ENCODE measurements at places on chromosomes 12 and 14. TPM values are rescaled to one million over a fixed set of nuclear protein-coding genes. Genes with fewer than 3 reads are reported as not detected.

The C1R gene
- polyA plus RNA-seq: 32.4 TPM

The PTCSC3 gene
- not detected for polyA plus RNA-seq

The RD3L gene
- not detected for polyA plus RNA-seq

The TCTN2 gene
- polyA plus RNA-seq: 2.8 TPM

The KCNJ8 gene
- polyA plus RNA-seq: 7.4 TPM

The KCNA5 gene
- 1.1 TPM for polyA plus RNA-seq

The OR6C2 gene
- not detected for polyA plus RNA-seq

The ZNF385A gene
- polyA plus RNA-seq: 28.0 TPM

The TMEM30B gene
- 0.33 TPM for polyA plus RNA-seq

The GLS2 gene
- 0.08 TPM for polyA plus RNA-seq

The DNAH10 gene
- 0.38 TPM for polyA plus RNA-seq

The KIF26A gene
- 1.6 TPM for polyA plus RNA-seq

The RNF212B gene
- not detected for polyA plus RNA-seq

The LHX5 gene
- not detected for polyA plus RNA-seq

The ATG2B gene
- 2.7 TPM for polyA plus RNA-seq

The RAD9B gene
- polyA plus RNA-seq: 2.6 TPM

The YEATS4 gene
- 12.4 TPM for polyA plus RNA-seq

The BDKRB2 gene
- 0.21 TPM for polyA plus RNA-seq

The KRT76 gene
- not detected for polyA plus RNA-seq

The CLEC4C gene
- not detected for polyA plus RNA-seq

The BAZ1A gene
- polyA plus RNA-seq: 9.3 TPM

The TPH2 gene
- 0.01 TPM for polyA plus RNA-seq

The SLC24A4 gene
- polyA plus RNA-seq: 0.21 TPM

The CHGA gene
- 0.16 TPM for polyA plus RNA-seq

The ETFRF1 gene
- polyA plus RNA-seq: 64.2 TPM

The IRAK3 gene
- 2.2 TPM for polyA plus RNA-seq

The PARPBP gene
- polyA plus RNA-seq: 2.4 TPM

The GRIP1 gene
- polyA plus RNA-seq: 0.45 TPM

The PMCH gene
- not detected for polyA plus RNA-seq

The PSEN1 gene
- 19.1 TPM for polyA plus RNA-seq

The TMEM229B gene
- 0.52 TPM for polyA plus RNA-seq

The TOMM20L gene
- polyA plus RNA-seq: not detected

The ARID4A gene
- polyA plus RNA-seq: 3.0 TPM

The ADAM20 gene
- polyA plus RNA-seq: 0.06 TPM

The TEX52 gene
- not detected for polyA plus RNA-seq

The DNAJC22 gene
- polyA plus RNA-seq: 0.03 TPM

The FSCB gene
- polyA plus RNA-seq: not detected

The ABHD12B gene
- not detected for polyA plus RNA-seq

The STAC3 gene
- polyA plus RNA-seq: 738 TPM

The ALDH2 gene
- 90.4 TPM for polyA plus RNA-seq

The TMEM117 gene
- 1.9 TPM for polyA plus RNA-seq

The ZC2HC1C gene
- 2.7 TPM for polyA plus RNA-seq

The SLC6A13 gene
- polyA plus RNA-seq: 0.07 TPM

The PZP gene
- polyA plus RNA-seq: 0.17 TPM

The SDR39U1 gene
- polyA plus RNA-seq: 62.9 TPM

The LRRK2 gene
- 0.74 TPM for polyA plus RNA-seq

The EPYC gene
- not detected for polyA plus RNA-seq

The RNF34 gene
- polyA plus RNA-seq: 43.3 TPM

Data from psoas muscle (tissue), 8 donors.